ENCODE measurements at places on chromosomes 7 and 10. TPM values are rescaled to one million over a fixed set of nuclear protein-coding genes. Genes with fewer than 3 reads are reported as not detected.

Gene DCLRE1C
- 10.1 TPM for total RNA-seq

Gene TTYH3
- 264 TPM for total RNA-seq

Gene ANKRD61
- 0.18 TPM for total RNA-seq

Gene AHR
- total RNA-seq: 40.4 TPM

Gene MUC12
- 2.5 TPM for total RNA-seq

Gene SHH
- total RNA-seq: 0.16 TPM

Gene MRM2
- 22.6 TPM for total RNA-seq

Gene UTF1
- total RNA-seq: 0.18 TPM

Gene GRM8
- total RNA-seq: 2.2 TPM

Gene PDE6C
- not detected for total RNA-seq

Gene HGF
- not detected for total RNA-seq

DNA sequence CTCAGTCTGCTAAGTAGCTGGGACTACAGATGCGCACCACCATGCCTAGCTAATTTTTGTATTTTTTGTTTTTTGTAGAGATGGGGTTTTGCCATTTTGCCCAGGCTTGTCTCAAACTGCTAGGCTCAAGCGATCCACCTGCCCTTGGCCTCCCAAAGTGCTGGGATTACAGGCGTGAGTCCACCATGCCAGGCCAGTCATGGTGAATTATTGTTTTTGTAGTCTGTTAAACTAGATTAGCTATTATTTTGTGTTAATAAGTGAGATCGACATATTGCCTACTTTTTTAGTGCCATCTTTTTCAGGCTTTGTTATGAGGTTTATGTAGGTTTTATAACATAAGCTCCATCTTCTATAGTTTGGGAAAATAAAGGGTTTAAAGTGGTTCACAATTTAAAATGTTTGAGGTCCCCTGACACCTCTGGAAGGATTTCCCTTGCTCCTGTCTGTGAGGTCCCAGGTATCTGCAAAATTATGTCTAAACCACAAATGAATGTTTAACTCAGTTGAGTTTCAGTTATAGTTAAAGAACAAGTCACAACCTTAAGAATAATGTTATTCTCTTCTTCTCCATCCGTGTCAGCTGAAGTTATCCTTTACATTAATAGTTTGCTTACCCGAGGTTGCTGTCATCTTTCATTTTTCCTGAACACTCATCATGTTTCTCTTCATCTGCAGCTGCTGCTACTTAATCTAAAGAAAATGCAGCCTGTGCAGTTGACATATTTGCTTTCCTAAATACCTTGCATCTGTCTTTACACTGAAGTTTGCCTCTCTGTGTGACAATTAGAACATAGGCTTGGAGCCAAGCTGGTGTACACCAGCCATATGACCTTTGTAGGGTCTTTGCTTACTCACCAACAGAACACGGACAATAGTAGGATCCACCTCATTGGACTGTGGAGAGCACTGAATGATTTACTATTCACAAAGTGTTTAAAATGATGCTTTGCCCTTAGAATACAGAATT is 8.9 kb upstream of the VSTM4 start:
- DNase-seq: no peak

GRCh38 chr7:156024201-156024600 is 211.9 kb upstream of the SHH start:
- no peak for DNase-seq

- peak; percentile 1 for DNase-seq
Measured at GRCh38 chr7:96953676-96954513, 51.5 kb upstream of the DLX6 start.

- DNase-seq: no peak
Measured at GRCh38 chr10:123998197-123999141, 94.9 kb downstream of the CHST15 start.

- no peak for DNase-seq
Measured at GRCh38 chr7:80637911-80638765, at the start of gene CD36. Gene CD36 (plus strand): TSS chr7:80638642. CDS start chr7:80646741, 8,099 bp downstream.

DNA sequence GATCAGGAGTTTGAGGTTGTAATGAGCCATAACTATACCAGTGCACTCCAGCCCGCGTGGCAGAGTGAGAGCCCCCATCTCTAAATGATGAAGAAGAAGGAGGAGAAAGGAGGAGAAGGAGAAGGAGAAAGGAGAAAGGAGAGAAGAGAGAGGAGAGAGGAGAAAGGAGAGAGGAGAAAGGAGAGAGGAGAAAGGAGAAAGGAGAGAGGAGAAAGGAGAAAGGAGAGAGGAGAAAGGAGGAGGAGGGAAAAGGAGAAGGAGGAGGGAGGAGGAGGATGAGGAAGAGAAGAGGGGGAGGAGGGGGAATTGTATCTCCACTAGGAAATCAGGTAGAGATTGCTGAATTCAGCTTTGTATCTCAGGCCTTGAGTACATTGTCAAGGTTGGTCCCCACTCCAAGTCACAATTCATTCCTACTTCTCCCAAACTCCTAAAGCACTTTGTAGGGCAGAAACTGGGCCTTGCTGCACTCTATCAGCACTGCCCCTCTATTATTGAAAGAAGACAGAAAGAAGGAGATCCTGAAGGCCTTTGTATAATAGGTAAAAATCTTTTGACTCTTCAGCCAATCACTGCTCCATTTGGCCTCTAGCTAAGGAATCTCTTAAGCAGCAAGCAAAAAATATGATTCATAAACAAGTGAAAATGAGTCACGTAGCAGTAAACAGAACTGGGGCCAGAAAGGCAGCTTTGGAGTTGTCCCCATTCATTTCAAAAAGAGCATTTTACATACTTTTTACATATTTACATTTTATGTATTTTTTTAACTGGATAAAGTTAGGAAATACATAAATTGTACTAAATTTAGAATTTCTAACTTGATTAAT is 178.0 kb downstream of the IMMP2L start:
- peak; percentile 33 for DNase-seq

GRCh38 chr10:96017191-96017687 is 26.1 kb upstream of the CCNJ start:
- peak; percentile 20 for DNase-seq

- DNase-seq: no peak
Measured at GRCh38 chr7:156906200-156906649, 13.2 kb upstream of the LMBR1 start.

GRCh38 chr7:54955696-54956420 is 63.0 kb upstream of the EGFR start:
- no peak for DNase-seq

GRCh38 chr7:116315803-116316202 is 105.5 kb downstream of the TES start:
- DNase-seq: no peak
